COLO829 (cell line): ENCODE measurements at places on chromosomes 4 and X.

GRCh38 chr4:101256222-101256621 lies 91.1 kb downstream of the PPP3CA start:
- no peak for DNase-seq

- DNase-seq, result no peak
Observed at GRCh38 chr4:87540146-87541058, 11.2 kb upstream of the SPARCL1 start.

- no peak for DNase-seq
Observed at GRCh38 chr4:8698341-8699062, 105.9 kb downstream of the CPZ start.

DNA sequence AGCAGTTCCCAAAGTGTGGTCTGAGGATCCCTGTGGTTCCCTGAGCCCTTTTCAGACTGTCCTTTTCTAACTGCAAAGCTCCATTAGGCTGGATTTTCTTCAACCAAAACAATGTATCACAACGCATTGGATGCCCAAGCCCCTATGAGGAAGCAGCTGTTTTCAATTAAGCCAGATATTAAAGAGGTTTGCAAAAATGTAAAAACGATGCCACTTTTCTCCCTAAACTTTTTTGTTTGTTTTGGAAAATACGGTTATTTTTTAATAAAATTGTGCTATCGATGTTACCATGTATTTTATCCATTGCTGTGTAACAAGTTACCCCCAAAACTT lies 170.4 kb upstream of the BCOR start:
- DNase-seq, result no peak

DNA sequence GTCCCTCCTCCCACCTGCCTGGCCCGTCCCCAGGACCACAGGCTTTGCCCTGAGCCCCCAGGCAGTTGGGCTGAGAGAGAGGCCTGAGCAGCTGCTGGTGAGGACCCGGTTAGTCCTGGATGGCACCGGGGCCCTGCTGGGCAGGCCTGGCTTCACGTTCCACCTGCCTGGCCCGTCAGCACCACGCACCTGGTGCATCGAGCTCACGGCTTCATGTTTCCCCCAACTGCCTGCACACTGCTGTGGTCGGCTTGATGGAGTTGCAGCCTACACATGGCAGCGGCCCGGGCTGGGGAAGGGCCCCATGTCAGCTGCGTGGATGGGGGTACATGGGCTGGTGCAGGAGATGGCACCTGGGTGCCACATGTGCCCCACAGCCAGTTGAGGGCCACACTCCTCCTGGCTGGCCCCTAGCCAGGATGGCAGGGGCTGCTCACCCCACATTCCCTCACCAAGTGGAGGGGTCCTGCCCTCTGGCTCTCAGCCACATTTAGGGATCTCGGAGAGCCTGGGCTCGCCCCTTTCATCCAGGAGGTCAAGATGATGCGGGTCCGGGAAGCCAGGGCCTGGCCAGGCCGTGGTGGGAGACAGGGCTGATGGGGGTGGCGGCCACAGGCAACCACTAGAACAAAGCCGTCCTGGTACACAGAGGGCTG lies 28.5 kb downstream of the NKX1-1 start:
- no peak for DNase-seq

GRCh38 chrX:12819222-12819621 lies 28.0 kb downstream of the PRPS2 start:
- DNase-seq, result no peak
